NCI-H226 (cell line): ENCODE measurements at places on chromosomes 1 and 21.

DNA sequence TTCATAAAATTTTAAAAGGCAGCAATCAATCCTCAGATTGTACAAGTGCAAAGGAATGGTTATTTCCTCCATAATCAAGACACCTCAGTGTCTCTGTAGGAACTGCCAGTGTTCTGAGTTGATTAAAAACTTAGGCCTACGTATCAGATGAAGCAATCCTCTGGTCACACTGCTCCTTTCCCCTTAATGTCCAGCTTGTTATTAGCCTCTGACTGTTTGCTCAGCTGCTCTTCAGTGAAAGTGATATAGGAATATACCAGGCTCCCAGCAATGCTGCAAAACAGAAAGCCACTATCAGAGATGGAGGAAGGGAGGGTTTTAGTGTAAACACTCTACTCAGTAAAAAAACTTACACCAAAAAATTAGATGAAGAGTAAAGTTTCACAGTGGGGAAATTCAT is 49.8 kb downstream of the SLC35D1 start:
- DNase-seq, result no peak

DNA sequence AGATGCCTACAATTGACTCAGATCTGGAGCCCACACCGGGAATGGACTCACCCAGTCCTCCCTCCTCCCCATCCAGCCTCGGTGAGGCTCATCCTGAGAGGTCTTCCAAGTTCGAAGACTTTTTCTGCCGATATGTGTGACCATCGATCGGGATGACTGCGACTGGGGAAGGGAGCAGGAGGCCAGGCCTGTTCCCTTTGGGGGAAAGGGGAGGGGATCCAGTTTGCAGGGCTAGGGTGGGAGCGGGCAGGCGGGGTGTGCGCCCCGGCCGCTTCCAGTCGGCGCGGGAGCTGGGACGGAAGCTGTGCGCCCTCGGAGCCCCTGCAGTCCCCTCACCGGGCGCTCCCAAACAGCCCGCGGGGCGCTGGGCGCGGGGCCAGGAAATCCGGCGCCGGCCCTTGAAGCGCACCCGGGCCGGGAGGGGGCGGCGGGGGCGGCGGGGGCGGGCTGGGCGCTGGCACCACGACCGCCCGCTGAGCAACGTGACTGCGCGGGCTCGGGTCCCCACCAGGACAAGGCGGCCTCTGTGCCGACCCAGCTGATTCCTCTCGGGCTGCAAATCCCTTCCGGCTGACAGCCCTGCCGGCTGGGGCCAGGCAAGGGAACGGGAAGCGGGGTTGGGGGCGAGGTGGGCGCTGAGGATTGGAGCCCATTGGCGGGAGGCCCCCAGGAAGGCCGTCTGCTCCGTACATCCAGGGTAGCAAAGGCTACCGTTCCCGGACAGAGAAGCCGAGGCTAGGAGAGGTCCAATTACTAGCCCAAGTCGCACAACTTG is 103.9 kb downstream of the EBNA1BP2 start:
- DNase-seq, result no peak

DNA sequence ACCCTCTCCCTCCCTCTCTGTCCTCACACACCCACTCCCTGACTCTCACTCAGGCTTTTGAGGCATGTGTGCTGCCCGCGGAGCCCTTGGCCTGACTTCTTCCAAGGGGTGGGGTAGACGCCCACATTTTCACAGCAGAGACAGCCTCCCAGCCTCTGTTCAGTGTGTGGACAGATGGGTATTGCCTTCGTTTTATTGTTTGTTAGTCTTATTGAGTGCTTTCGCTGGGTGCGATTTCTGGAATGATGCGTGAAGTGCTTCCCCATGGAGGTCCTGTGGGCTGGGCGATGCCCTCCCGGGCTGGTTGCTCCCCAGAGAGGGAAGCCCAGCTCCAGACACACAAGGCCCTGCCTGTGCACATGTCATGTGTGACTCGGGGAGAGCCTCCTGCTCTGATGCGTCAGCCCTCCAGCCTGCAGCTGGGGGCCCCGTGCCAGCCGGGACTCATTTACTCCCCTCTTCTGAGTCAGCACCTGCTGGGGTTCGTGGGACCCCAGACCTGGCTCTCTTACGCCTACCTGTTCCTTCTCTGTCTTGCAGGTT is 14.7 kb downstream of the PDXK start:
- DNase-seq, result peak; percentile 63

- DNase-seq, result no peak
Measured at GRCh38 chr1:48917901-48918603, 141.4 kb upstream of the BEND5 start.

- DNase-seq, result no peak
Measured at GRCh38 chr1:15734901-15735300, 1.2 kb upstream of the SLC25A34 start.

GRCh38 chr1:244830639-244831038 is 4.8 kb upstream of the COX20 start:
- no peak for DNase-seq

DNA sequence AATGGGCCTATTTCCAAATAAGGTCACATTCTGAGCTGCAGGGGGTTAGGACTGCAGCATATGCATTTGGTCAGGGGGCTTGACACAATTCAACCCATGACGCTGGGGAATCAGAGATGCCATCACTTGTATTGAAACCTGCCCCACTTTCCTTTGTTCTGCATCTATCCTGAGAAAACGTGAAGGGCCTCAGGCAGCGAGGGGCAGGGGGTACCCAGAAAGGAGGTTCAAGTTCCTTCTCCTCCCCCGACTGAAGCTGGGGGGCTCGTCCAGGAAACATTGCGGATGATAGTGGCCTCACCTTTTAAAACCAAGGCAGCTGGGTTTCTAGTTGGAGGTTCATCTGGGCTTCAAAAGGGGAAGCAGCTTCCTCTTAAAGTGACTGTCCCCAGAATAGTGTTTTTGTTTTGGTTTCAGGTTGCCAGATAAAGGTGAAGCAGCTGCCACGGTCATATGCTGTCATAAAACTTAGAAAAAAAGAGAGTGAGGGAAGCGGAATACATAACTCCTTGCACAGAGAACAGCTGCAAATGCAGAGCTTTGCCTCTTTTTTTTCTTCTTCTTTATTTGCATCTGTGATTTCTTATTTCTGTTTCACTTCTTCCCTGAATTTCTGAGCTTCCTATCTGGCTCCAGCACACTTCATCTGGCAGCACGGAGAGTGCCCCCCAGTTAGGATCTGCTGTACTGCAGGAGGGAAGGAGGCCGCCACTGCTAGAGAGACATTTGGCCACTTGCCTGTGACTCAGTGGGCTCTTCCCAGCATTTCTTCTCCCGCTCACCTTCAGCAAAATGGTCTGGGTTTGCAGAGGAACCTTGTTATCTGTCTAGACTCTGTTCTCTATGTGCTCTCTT is 142.0 kb downstream of the AJAP1 start:
- no peak for DNase-seq

- DNase-seq, result no peak
Measured at GRCh38 chr1:50779801-50780200, 180.3 kb downstream of the FAF1 start.

- DNase-seq, result peak; percentile 39
Measured at GRCh38 chr1:203520315-203520714, 26.4 kb downstream of the OPTC start.

DNA sequence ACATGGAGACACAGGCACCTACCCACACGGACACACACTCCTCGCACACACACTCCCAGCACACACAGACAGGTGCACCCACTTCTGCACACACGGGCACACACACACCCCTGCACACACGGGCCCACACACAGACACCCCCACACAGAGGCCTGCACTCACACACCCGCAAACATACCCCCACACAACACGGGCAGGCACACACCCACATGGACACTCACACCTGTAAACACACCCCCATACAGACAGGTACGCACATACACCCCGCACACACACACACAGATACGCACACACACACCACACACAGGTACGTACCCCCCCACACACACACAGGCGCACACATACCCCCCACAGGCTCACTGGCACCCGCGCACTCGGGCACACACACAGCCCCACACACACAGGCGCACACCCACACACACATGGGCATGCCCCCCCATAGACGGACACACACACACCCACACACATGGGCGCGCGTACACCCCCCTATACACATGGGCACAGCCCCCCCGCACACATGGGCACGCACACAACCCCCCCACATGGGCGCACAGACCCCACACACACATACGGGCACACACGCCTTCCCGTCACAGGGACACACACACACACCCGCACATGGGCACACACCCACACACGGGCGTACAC is 6.1 kb downstream of the ATAD3A start:
- DNase-seq, result no peak

GRCh38 chr1:64864018-64864940 is 102.1 kb downstream of the JAK1 start:
- DNase-seq, result no peak

DNA sequence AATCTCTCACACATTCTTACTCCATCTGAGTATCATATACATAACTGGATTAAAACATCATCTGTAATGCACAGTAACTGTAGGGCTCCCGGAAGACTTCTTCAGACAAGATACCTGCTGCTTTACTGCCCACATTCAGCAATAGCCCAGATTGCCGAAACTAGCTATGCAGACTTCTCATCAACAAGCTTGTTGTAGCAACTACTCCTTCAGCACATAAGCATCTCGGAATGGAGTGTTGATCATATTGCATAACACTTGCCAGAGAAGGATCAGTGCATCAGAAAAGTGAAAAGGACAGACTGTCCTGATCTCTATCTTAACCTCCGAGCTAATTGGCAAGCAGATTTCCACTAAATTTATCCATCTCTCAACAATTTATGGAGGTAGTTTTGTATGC is 354.6 kb upstream of the C1orf87 start:
- no peak for DNase-seq

DNA sequence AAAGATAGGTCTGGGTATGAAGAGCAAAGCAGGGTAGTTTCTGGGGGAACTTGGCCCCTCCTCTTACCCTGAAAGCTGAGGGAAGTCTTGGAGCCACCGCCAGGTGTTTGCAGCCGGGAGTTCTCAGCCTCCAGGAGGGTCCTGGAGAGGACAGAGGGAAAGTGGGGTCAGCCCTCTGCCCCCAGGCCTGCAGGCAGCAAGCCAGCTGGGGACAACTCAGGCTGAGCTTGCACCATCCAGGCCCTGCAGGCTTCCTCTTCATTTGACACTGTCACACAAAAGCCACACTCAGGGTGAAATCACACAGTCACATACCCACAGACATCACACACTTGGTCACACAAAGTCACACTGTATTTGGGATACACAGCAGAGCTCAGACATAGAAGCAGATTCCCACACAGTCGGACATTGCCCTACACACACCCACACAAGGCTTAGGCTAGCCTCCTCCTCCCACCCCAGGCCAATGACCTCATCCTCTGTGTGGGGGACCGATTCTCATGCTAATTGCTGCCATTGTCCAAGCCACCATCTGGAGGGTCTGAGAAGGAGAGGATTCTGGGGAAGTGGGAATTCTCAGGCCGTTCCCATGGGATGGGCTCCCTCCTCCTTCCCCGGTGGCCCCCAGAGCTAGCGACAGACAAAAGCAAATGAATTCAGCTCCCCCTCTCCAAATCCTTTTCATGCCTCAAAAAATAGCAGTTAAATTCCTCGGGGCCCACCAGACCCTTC is 3.7 kb downstream of the NES start:
- DNase-seq, result no peak

DNA sequence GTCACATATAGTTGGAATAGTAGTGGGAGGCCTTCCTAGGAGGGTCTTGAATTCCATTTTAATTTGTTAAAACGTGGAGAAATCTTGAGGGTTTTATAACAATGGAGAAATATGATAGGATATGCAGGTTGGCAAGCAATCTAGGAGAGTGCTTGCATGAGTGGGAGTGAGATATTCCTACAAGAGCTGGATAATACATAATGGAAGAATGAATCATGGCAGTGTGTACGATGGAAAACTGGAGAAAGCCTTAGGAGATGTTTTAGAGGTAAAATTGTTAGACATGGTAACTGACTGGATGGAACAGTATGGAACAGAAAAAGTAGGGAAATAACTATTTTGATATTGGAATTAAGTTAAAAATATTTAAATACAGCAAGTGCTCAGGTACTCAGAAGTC is 352.4 kb downstream of the PTBP2 start:
- peak; percentile 62 for DNase-seq

DNA sequence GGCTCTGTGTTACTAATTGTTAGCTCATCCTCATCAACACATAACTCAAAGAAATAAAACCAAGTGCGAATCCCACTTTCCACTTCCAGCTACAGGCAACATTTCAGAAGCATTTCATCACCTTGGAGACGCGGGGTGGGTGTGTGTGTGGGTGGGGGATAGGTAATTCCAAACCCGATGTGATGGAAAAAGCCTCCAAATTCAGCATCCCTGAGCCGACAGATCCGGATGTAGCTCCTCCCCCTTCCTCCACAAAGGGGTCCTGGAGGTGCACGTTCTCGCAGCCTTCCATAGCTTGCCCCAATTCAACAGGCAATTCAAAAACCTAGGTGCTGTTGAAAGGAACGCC is 486 bp downstream of the HSPA13 start:
- DNase-seq, result peak; percentile 1

GRCh38 chr1:32890516-32891240 is 4.4 kb downstream of the HPCA start:
- no peak for DNase-seq

DNA sequence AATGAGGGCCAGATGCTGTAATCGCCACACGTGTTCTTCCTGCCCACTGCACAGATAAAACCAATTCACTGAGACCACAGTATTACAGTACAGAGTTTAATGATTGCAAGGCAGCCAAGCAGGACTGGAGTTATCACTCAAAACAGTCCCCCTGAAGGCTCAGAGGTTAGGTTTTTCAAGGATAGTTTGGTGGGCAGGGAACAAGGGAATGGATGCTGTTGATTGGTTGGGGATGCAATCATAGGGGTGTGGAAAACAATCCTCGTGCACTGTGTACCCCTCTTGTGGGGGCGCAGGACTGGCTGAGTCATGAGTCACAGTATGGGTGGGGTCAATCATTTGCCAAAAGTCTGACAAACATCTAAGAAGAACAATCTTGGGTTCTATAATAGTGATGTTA is 12.4 kb upstream of the USP1 start:
- peak; percentile 25 for DNase-seq

DNA sequence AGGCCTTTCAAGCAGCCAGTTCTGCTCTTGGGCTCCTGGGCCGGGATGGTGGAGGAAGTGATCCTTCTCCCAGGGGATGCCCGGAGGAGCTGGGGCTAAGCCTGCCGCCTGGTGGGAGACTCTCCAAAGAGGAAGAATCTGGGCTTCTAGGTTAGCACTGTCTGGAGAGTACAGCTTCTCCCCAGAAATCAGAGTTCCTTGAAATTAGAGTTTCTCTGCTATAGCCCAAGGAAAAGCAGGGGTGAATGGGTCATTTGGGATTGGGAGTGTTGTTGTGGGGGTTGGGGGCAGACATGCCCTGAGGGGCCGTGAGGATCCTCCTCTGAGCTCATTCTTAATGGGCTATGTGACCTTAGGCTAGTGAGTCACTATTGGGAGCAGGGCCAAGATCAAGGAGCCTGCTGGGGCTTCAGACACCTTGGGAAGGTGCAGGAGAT is 6.5 kb downstream of the LGR6 start:
- peak; percentile 62 for DNase-seq

- peak; percentile 55 for DNase-seq
Measured at GRCh38 chr1:150507912-150508864, at the start of gene ECM1. Gene ECM1, plus strand, starts transcription at chr1:150508109. Its CDS starts 101 bp downstream, at chr1:150508210.

DNA sequence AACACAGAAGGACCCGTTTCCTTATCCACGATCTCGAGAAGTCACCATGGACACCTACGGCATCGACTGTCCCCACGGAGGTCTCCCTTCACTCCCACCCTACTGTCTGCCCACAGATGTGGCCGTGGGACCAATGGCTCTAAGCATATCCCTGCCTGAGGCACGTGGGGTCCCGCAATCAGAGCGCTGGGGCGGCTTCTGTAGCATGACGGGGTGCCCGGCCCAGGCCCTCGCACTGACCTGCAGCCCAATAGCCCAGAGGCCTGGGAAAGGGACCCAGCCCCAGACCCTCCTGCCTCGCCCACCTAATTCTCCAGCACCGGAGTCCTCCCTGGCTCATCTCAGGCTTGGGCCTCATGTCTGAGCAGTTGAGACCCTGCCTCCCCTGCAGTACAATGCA is 132.5 kb downstream of the NPHP4 start:
- no peak for DNase-seq
